ENCODE measurements at places on chromosomes 5 and 9. TPM values are rescaled to one million over a fixed set of nuclear protein-coding genes. Genes with fewer than 3 reads are reported as not detected.

DNA sequence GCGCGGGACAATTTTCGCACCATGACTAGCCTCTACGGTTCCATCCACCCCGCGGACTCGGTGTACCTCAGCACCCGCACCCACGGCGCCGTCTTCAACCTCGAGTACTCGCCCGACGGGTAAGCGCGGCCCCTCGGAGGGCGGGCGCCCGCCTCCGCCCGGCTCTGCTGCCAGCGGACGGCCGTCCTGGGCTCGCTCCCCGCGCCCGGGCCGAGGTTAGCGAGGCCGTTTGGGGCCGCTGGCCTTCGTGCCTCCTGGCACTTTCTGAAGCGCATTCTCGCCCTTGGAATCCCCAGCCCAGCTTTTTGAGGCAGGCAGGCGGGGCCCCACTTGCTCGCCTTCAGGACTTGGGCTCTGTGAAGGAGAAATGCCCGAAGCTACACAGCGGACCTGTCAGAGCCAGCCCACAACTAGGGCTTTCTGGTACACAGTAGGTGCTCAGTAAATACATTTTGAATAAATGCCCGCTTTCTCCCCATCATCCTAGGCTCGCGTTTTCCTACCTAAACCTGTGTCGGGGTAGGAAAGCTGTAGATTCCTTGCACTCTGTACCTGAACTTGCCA lies 772 bp downstream of the DCAF10 start:
- H3K36me3 ChIP-seq, result no peaks in the 10 kb centered on the region
- H3K4me3 ChIP-seq, result peak overlapping the region; percentile 88
- H3K27ac ChIP-seq, result peak overlapping the region; percentile 50
- H3K27me3 ChIP-seq, result no peaks in the 10 kb centered on the region

DNA sequence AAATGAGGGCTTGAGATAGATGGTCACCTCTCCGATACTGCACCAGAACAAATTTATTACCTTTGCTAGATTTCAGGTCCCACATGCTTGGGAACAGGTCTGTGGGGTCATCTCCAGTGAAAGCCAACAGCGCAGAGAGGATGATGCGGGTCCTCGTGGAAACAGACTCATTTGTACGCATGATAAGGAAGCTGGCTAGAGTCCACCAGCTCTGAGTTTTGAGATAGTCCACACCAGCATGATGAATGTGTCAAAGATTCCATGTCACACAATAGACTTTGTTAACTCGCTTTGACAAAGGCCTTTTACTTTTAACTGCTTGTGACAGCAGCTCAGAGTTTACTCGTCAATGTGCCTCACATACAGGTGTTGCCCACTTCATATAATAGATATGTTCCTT lies 105.4 kb upstream of the TBCA start:
- H3K36me3 ChIP-seq, result no peaks in the 10 kb centered on the region
- H3K4me3 ChIP-seq, result no peak overlapping the region
- DNase-seq, result peak; percentile 1
- H3K4me1 ChIP-seq, result peaks cover 19% of the 10 kb centered on the region

The KIF12 gene
- not detected for total RNA-seq

The OR1L4 gene
- total RNA-seq, result not detected

The PLPP7 gene
- total RNA-seq, result not detected

The NR5A1 gene
- total RNA-seq, result not detected

The LRRC26 gene
- not detected for total RNA-seq

- no peaks in the 10 kb centered on the region for H3K4me1 ChIP-seq
- no peak within 1 kb of the TSS for H3K27ac ChIP-seq
- peaks cover 43% of the 10 kb centered on the region for H3K27me3 ChIP-seq
- DNase-seq, result no peak
- no peaks in the 10 kb centered on the region for H3K36me3 ChIP-seq
- H3K4me3 ChIP-seq, result no peak within 1 kb of the TSS
Measured at GRCh38 chr9:98708933-98709911, at the start of gene GABBR2. Gene GABBR2, minus strand, starts transcription at chr9:98708935. Its CDS starts 198 bp downstream, at chr9:98708737.

DNA sequence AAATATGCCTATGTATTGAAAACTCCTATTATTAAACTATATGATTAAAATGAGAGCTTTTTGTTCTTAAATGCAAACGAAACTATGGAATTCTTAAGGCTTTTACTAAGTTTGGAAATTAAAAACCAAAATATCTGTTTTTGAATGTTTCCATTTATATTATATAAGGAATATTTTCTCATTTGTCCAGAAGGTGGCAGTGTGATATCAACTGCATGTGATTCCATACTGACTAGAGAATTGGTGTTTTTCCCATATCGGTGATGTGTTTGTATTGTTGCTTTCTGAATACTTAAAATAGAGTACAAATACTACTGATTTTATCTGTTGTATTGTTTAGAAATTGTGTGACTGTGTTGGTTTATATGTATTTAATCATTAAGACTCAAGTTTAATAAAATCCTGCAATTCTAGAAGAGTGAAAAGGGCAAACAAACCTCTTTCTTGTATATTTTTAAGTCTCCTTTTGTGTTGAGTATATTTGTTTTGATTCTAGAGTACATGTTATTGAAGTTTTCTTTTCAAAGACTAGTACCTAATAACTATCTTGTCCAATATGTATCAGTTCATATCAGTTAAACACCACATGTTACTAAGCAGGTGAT lies 320.8 kb downstream of the CCDC171 start:
- H3K4me3 ChIP-seq, result no peak overlapping the region
- no peaks in the 10 kb centered on the region for H3K36me3 ChIP-seq
- H3K27ac ChIP-seq, result no peak overlapping the region
- H3K4me1 ChIP-seq, result peaks cover 9% of the 10 kb centered on the region
- no peaks in the 10 kb centered on the region for H3K27me3 ChIP-seq

DNA sequence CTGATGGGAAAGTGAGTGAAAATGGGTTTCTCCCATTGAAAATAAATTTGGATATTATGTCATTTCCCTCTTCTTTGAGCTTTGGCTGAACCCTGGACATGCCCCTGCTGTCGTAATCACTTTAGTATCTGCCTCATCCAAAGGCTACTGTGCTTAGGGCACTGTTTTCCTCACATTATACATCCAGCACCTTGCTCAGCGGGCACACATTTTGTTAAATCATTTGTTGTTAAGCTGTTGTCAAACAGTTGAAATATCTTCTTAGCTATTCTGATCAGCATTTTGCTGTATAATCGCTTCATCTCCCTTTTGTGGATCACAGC lies 352.7 kb upstream of the CD180 start:
- H3K27ac ChIP-seq, result no peak overlapping the region
- H3K4me1 ChIP-seq, result peaks cover 6% of the 10 kb centered on the region
- no peak for DNase-seq
- no peak overlapping the region for H3K4me3 ChIP-seq
- no peaks in the 10 kb centered on the region for H3K27me3 ChIP-seq

DNA sequence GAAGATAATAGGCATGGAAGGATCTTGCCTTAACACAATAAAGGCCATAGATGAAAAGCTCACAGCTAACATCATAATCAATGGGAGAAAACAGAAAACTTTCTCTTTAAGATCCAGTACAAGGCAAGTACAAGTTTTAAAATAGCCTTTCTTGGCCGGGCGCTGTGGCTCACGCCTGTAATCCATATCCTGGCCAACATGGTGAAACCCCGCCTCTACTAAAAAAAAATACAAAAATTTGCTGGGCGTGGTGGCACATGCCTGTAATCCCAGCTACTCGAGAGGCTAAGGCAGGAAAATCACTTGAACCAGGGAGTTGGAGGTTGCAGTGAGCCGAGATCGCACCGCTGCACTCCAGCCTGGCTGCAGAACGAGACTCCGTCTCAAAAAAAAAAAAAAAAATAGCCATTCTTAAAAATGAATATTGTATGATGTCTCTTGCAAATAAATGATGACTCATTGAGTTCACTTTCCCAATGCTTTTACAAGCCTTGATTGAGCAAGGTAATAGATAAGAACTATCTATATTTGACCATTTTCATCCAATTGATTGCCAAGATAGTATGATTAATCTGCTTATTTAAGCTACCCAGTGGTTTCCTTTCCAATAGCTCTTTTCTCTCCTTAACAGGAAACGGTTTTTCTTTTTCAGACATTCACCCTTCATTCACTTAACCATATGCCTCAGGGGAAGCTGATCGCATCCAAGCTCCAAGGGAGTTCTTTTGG lies 15.8 kb downstream of the CCDC152 start:
- H3K27me3 ChIP-seq, result no peaks in the 10 kb centered on the region
- H3K4me3 ChIP-seq, result peak overlapping the region; percentile 68
- peak overlapping the region; percentile 19 for H3K27ac ChIP-seq
- H3K4me1 ChIP-seq, result peaks cover 6% of the 10 kb centered on the region
- peak; percentile 50 for DNase-seq
- H3K36me3 ChIP-seq, result no peaks in the 10 kb centered on the region

GRCh38 chr5:42992088-42992879 lies 47.8 kb downstream of the ANXA2R start:
- H3K4me3 ChIP-seq, result no peak overlapping the region
- no peaks in the 10 kb centered on the region for H3K4me1 ChIP-seq
- no peak overlapping the region for H3K27ac ChIP-seq
- H3K36me3 ChIP-seq, result no peaks in the 10 kb centered on the region

The WDR38 gene
- total RNA-seq, result not detected

DNA sequence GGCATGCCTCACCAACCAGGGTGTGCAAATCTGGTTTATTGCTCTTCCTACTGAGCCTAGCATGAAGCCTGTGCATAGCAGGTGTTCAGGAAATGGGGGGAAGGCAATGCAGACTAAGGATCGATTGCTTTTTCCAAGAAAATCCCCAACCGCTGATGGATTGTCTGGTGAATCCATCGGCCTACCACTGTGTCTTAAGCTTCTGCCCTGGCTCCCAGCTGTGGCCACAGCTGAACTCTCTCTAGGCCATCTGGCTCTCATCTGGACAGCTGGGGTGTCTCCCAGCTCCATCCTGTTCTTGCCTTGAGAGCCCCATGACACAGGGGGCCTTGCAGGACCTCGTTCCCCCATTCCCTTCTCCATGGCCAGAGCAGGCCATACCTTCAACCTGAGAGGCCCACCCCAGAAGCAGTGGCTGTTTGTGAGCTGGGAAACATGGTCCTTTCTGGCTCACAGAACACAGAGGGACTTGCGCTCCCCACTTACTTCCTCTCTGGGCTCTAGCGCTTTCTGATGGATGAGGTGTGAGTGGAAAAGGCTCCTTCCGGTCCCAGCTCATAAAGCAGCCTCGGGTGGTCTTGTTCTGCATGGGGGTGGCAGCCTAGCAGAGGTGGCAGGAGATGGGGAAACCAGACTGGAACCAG lies 41.8 kb downstream of the COL27A1 start:
- peaks cover 39% of the 10 kb centered on the region for H3K27me3 ChIP-seq
- no peaks in the 10 kb centered on the region for H3K4me1 ChIP-seq
- H3K4me3 ChIP-seq, result no peak overlapping the region
- H3K36me3 ChIP-seq, result no peaks in the 10 kb centered on the region
- no peak overlapping the region for H3K27ac ChIP-seq
- no peak for DNase-seq

- H3K27me3 ChIP-seq, result peaks cover 82% of the 10 kb centered on the region
- no peak overlapping the region for H3K4me3 ChIP-seq
- H3K36me3 ChIP-seq, result no peaks in the 10 kb centered on the region
- peak; percentile 85 for DNase-seq
- no peak overlapping the region for H3K27ac ChIP-seq
Measured at GRCh38 chr9:34899535-34900158, 58.4 kb upstream of the PHF24 start.

The GFI1B gene
- not detected for total RNA-seq
